Neural crest cell (in vitro differentiated cells): ENCODE measurements at places on chromosomes 1 and 21.

DNA sequence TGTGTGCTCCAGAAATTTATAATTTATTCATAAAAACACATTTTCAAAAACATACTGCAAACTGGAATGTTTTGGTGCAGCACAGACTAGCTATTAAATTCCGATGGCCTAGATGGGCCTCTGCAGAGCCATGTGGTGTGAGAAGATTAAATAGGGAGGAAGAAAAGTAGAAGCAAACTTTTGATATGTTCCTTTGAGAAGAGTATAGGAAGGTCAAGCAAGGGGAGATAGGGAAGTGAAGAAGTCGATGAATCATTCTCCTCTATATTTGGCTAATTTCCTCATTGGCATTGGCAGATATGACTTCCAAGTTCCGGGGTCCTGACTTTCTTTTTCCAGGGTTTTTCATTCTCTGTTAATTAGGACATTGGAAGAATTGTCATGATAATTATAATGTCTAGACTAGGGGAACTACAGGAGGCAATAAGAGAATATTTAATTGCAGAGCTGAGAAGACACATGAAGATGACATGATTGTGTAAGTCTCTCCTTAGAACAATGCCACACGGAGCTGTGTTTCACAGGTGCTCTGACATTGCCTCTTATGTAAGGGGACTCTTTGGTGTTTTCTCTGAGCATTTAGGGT lies 19.3 kb upstream of the ZNF326 start:
- no peak for DNase-seq

- no peak for DNase-seq
These were observed 21.1 kb downstream of the C2CD2 start for GRCh38 chr21:41932576-41933312.

DNA sequence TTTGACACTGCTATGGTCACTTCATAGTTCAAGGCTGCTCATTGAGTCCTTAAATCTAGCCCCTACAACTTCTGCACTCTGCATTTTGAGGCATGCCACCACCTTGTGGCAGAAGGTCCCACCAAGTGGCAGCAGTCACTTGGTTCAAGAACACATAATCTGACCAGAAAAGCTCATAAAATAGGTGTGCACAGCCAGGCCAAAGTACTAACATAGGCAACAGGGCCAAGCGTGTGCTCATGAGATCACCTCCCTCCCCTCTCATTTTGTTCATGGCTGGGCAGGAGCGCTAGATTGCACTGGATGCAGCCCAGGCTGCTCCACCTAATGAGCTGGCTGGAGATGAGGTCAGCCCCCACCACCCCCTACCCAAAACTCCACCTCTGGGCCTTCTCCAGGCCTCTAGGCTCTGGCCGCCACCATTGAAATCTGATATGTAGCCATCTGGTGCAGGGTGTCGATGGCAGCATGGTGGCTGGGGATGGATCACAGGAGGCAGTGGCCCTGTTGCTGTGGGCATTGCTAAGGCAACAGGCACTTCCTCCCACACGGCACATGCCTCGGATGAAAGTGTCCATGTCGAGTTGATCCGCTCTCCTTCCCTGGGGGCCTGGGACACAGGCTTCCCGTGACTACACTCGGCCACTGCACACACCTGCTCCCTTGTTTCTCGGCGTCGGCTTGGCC lies 193.2 kb downstream of the TRABD2B start:
- DNase-seq = no peak

DNA sequence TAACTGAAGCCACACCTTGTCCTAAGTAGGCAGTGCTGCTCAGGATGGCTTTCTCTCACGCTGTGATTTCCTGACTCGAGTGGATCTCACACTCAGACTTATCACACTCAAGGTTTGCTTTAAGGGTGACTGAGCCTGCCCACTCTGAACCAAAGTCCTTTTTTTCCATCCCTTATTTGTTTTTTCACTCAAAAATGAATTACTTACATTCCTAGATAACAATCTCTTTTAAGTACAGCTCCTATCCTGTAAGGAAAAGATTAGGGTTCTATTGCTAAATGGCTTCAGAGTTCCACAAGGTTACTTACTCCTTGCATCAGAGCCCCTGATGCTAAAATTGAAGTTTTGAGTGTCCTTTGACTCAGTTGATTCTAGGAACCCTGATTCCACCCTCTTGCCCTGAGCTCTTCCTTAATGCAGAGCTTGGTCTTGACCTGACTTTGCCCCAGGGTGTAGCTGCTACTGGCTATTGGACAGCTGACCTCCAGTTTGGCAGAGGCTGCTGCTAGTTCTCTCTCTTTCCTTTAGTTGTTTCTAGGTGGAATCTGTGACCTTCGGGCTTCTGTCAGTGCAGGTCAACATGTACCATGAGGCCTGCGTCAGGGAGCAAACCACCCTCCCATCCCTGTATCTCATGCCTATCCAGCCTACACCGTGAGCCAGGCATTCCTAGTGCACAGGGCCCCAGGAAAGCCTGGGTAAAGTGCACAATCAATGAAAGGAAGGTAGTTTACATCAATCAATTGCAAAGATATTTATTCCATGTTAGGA lies 80.1 kb upstream of the CD55 start:
- DNase-seq = no peak

DNA sequence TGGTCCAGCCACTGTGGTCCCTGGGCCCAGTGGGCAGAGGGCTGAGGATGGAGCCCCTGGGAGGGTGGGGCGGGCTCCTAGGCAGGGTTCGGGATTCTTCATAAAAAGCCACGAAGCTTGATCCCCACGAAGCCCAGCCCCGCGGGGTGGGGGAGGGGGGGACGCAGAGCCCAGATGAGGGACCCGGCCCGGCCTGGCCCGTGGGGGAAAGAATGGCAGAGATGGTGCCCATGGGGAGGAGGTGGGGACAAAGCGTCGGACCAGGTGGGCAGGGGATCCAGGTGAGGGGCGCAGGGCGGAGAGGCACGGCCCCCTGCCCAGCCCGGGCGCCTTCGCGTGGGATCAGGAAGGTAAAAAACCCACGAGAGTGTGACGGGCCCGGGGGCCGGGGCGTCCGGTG lies 6.0 kb upstream of the SMIM12 start:
- DNase-seq = no peak

DNA sequence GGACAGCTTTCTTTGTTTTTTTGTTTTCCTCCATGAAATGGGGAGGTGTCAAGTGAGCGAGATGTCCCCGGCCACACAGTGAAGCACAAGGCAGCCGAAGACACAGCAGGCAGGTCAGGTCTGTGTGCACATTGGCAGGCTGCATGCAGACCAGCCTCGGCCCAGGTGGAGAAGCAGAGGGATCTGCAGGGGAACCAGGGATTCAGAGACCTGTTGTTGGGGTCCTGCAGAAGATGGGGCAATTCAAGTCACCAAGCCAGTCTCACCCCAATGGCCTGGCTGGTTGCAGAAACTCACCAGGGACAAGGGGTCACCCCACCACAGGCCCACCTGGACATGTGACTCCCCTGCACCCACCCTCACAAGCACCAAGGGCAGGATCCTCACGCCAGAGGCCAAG lies 4.0 kb upstream of the ABCG1 start:
- DNase-seq = no peak

DNA sequence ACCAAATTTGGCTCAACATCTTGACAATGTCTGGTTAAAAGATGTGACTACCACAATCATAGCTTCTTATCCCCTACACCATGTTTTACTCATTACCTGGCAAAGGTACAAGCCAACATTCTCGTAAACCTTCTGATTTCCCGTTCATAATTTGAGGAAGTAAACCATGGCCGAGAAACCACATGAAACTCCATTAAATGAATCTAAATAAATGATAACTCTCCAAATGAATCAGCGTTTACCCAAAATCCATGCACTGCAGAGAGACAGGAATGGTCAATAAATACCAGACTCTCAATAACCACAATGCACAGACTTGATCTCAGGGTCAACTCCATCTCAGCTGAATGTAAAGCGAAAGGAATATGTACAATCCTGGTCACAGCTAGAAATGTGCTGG lies 125.2 kb downstream of the TYW3 start:
- no peak for DNase-seq

- peak; percentile 54 for DNase-seq
These were observed 4.8 kb downstream of the LMOD1 start for GRCh38 chr1:201941420-201942128.

DNA sequence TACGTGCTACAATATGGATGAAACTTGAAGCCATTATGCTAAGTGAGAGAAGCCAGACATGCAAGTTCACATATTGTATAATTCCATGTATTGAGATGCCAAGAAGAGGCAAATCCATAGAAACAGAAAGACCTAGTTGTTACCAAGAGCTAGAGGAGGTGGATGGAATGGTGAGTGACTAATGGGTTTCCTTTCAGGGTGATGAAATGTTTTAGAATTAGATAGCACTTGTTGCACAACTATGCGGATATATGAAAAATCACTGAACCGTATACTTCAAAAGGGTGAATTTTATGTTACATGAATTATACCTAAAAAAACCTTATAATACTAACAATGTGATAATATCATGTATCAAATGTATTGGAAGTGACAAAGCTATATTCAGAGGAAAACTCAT lies 18.1 kb downstream of the EPHA10 start:
- no peak for DNase-seq

DNA sequence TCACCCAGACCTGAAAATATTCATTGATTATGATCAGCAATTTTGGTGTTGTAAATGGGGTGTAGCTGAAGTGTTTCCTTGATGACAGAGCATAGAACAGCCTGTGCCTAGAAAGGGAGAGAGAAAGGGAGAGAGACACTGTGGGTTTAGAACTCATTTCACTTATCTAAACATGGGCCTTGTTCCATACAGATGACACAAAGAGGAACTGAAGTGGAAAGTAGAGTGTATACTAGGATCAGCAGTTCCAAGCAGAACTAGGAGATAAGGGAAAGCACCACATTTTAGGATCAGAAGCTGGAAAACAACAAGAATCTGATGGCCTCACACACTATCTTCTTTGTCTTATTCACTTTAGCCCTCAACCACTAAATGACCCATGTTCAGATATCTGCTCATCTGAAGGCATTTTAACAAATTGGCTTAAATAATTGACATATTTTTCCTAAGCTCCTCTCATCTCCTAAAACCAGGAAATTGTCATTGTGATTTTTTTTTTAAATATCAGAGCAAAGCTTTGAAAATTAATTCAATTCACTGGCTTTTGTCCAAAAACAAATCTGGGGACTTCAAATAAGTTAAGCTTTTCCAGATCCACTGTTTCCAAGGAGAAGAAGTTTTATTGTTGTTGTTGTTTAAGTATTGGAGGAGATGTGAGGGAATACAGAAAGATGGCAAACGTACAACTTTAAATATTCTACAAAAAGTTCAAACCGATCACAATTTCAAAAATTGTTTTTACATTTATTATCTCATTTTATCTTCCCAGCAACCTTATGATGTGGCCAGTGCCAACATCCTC lies 103.8 kb downstream of the LYPLAL1 start:
- no peak for DNase-seq

GRCh38 chr1:170410401-170411166 lies 121.4 kb upstream of the GORAB start:
- DNase-seq = no peak
